ENCODE measurements at places on chromosomes 4 and X.

DNA sequence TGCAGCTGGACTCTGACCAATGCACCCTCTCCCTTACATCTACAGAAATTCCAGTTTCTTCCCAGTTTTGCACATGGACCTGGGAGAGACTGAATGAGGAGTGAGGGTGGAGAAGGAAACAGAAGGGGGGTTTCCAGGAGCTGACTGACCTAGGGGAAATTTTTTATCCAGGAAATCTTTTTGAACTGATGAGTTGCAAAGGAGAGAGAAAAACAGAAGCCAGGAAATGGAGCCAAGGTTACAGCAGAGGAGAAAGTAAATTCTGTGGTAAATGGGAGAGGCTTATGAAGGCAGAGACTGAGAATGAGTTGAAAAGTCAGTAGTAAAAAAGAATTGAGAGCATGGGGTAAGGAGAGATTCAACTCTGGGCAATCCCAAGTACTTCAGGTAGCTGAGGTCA lies 192.8 kb downstream of the SMIM20 start:
- no peak for DNase-seq

GRCh38 chrX:55742649-55743048 lies 25.1 kb downstream of the RRAGB start:
- no peak for DNase-seq

DNA sequence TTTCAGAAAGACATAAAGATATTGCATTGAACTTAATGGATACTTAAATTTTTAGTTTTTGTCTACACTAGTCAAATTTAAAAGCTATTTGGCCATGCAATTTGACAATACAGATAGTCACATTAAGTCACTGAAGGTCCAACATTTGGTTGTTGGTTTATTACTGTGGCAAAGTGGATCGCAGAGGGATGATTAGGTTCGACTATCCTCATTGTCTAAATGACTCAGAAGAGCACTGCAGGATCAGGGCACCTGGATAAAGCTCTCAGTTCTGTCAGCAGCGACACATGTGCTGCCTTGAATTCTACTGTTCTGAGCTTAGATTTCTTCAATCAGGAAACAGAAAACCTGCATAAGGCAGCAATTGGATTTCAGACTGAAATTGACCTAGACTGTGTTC lies 130.7 kb downstream of the AMELX start:
- no peak for DNase-seq

GRCh38 chr4:113355550-113356371 lies 306.3 kb downstream of the ANK2 start:
- peak; percentile 48 for DNase-seq

- no peak for DNase-seq
These were observed 576.2 kb upstream of the SMIM31 start for GRCh38 chr4:164177753-164178152.

DNA sequence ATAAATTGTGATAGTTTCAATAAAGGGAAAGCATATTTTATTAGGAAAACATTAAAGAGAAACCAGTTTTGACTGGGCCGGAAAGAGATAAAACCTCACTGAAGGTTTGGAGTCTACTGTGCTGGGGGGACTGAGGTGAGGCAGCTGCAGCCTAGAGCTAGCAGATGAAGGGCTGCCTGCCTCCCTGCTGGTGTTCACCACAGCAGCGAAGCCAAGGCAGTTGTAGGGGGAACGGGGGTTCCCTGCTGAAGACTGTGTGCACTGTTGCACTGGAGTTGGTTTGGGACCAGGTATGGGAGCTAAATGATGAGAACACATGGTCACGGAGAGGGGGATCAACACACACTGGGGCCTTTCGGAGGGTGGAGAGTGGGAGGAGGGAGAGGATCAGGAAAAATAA lies 546.5 kb upstream of the SMIM31 start:
- no peak for DNase-seq

- no peak for DNase-seq
These were observed 13.6 kb downstream of the RGS12 start for GRCh38 chr4:3306450-3306849.

DNA sequence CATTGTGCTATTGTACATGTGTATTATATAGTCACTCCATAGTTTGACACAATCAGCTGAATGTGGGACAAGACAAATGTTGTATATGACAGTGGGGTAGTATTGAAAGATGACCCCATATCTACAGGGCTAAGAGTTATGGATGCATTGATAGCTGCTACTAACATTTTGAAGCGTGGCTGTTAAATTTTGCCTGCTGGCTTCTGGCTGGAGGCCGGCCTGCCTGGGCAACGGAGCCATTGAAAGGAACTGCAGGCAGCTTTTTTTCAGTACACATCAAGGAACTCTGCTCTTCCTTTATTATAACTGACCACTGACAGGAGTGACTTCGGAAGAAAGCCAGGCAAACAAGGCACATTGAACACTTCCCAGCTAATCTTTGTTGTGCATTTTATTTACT lies 76.1 kb upstream of the TMEM33 start:
- DNase-seq: no peak

GRCh38 chr4:81404294-81404693 lies 67.4 kb downstream of the RASGEF1B start:
- DNase-seq: no peak

DNA sequence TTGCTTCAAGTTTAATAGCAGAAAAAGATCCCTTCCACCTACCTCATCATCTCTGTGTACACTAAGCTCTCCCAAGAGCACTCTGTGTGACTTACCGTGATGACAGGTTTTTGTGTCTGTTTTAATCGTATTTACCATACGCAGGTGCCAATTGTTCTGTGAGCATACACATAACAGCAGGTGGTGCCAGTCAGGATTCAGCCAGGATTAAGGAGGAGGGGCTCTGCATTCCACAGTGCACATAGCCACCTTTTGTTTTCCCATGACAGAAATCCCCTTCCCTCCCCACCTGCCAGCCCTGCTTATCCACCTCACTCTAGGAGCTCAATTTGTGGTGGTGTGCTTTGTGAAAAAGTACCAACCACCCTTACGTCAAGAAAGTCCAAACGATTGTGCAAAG lies 14.8 kb downstream of the ANK2 start:
- no peak for DNase-seq

DNA sequence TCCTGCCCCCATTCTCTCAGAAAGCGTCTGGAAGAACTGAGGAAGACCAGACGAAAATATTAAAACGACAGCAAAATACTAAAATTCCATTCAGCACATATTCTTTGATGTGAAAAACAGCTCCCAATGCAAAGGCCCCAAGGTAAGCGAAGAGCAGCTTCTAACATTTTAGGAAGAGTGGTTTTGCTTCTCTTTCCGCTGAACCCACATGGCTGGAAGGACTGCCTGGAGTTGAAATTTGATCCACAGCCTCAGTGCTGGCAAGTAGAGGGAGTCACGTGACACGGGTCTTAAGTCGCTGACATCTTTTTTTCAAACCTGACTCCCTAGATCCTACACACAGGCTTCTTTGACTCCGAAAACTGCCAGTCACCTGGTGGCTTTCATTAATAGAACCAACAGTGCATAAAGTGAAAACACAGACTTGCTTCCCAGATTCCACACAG lies at the start of gene FAM13A:
FAM13A (minus strand) TSS at position 233 of the 446 bp plus-strand sequence; CDS start at position 12, 221 bp downstream.
- no peak for DNase-seq

- DNase-seq: no peak
These were observed 83.0 kb upstream of the GRXCR1 start for GRCh38 chr4:42809419-42810084.

- no peak for DNase-seq
These were observed 30.1 kb upstream of the CFAP299 start for GRCh38 chr4:80305466-80305865.

DNA sequence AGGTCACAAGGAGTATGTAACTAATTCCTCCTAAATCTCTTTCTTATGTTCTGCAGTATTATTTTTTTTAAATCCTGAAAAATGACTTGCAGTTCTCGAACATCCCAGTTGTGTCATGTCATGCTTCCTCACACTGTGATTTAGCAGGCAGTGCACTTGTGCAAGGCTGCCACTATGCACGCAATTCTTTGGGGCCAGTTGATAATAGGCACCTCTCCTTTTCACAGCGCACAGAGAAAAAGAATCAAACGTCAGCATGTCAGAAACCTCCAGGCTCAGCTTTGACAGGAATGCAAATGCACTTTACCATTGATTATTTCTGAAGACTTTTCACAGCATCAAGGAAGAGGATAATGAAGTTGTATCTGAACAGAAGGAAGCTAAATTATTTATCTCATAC lies 62.9 kb downstream of the FGF13 start:
- DNase-seq: no peak
